Activated naive CD8-positive, alpha-beta T cell treated with anti-CD3 and anti-CD28 coated beads for 36 hours (primary cell): ENCODE measurements at places on chromosomes 12 and 14. TPM values are rescaled to one million over a fixed set of nuclear protein-coding genes. Genes with fewer than 3 reads are reported as not detected.

DNA sequence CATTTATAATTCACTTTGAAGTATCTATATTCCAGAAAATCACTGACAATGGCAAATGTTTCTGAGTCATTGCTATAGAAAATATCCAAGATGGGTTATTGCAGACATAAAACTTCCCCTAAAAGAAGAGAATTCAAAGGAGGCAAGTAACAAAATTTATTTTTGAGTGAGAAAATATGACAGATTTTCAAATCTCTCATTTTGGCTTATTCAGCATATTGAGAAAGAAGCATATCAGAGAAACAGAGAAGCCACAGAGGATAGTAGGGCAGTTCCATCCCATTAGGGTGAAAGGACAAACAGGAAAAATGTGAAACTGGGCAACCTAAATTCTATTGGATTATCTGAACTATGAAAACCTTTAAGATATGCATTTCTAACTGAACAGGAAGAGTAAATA is 85.0 kb downstream of the SYT1 start:
- no peaks in the 10 kb centered on the region for H3K36me3 ChIP-seq
- DNase-seq, result no peak
- H3K27me3 ChIP-seq, result no peaks in the 10 kb centered on the region
- H3K4me1 ChIP-seq, result no peaks in the 10 kb centered on the region

- no peaks in the 10 kb centered on the region for H3K4me1 ChIP-seq
- DNase-seq, result no peak
- H3K4me3 ChIP-seq, result no peak overlapping the region
Observed at GRCh38 chr12:97097734-97098133, 190.7 kb downstream of the NEDD1 start.

DNA sequence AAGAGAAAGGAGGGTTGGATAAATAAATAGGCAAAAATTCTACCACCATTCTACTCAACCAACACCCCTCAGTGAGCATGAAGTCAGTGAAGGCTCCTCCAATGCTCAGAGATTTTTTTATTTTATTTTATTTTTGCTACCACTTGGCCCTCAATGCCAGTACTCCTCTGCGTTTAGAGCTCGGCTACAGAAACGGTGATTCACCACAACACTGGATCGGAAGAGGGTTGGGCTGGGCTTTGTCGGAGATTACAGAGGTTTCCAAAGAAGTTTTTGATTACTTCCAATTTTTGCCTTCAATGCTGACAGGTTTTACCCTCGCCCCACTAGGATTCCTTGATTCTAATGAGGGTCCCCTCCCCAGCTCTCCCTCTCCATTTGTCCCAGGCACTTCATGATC is 1027.2 kb upstream of the TMEM132C start:
- no peaks in the 10 kb centered on the region for H3K4me1 ChIP-seq
- DNase-seq, result no peak
- H3K27ac ChIP-seq, result no peak overlapping the region
- no peaks in the 10 kb centered on the region for H3K36me3 ChIP-seq

DNA sequence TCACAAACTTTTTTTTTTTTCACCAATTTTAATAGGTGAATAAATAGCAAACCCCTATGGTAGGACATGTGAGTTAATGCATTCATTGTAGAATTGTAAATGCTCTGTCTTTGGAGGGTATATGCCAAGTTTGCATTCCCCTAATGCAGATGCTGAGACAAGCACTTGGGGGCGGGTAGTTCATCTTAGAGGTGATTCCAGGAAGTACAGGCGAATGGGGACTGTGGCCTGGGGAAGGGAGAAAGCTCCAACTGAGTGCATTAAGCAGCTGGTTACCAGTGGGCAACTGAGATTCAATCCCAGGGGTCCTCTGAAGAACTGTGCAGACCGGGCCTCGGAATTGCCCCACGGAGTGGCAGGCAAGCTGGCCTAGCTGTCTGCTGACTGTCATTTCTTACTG is 107.6 kb downstream of the ZNF664 start:
- H3K27me3 ChIP-seq, result no peaks in the 10 kb centered on the region
- H3K36me3 ChIP-seq, result no peaks in the 10 kb centered on the region
- H3K27ac ChIP-seq, result no peak overlapping the region
- no peak for DNase-seq
- H3K4me1 ChIP-seq, result no peaks in the 10 kb centered on the region

DNA sequence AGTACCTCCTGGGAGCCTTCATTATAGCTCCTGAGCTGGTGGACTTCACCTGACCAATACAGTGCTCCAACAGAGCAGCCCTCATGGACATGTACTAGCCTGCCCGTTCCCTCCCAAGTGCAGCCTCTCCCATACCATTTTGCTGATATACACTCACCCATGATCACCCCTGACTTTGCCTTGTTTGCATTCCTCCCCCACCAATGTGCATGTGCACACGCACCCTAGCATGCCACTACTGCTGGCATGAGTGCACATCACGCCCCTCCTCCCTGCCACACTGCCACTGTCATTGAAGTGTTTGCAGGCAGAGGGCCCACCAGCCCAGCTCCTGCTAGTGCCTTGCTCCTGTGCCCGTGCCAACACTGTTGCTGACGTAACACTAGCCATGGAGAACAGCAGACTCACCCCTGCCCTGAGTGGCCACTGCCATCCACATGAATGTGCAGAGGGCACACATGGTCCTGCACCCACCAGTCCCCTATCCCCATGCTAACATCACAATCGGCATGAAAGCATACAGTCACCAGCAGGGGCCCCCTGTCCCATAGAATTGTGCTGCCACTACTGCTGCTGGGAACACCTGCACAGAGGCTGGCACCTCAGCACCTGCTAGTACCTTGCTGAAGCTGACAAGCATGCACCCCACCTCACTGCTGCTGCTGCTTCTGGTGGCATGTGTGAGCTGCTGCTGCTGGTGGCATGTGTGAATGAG is 110.3 kb downstream of the SINHCAF start:
- no peak for DNase-seq
- no peak overlapping the region for H3K27ac ChIP-seq
- H3K36me3 ChIP-seq, result no peaks in the 10 kb centered on the region
- no peaks in the 10 kb centered on the region for H3K4me1 ChIP-seq

- peaks cover 4% of the 10 kb centered on the region for H3K36me3 ChIP-seq
- DNase-seq, result no peak
- no peaks in the 10 kb centered on the region for H3K27me3 ChIP-seq
- H3K4me3 ChIP-seq, result no peak overlapping the region
- no peak overlapping the region for H3K27ac ChIP-seq
Observed at GRCh38 chr12:68375756-68376695, 43.9 kb upstream of the MDM1 start.

DNA sequence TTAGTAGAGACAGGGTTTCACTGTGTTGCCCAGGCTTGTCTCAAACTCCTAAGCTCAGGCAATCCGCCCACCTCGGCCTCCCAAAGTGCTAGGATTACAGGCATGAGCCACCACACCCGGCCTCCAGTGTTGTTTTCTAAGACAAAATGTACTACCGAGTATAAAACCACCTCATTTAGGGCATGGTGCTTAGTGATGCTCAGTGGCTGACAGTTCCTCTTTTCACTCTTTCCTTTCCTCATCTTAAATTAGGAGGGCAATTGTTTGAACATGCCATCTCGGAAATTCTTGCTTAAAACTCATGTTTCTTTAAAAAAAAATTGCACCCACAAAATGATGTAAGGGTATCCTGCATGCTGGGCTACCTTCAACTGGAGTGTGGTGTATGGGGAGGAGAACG is 89.0 kb downstream of the RFX4 start:
- H3K4me3 ChIP-seq, result no peak overlapping the region
- no peak overlapping the region for H3K27ac ChIP-seq
- no peaks in the 10 kb centered on the region for H3K36me3 ChIP-seq
- DNase-seq, result no peak
- peaks cover 45% of the 10 kb centered on the region for H3K27me3 ChIP-seq

DNA sequence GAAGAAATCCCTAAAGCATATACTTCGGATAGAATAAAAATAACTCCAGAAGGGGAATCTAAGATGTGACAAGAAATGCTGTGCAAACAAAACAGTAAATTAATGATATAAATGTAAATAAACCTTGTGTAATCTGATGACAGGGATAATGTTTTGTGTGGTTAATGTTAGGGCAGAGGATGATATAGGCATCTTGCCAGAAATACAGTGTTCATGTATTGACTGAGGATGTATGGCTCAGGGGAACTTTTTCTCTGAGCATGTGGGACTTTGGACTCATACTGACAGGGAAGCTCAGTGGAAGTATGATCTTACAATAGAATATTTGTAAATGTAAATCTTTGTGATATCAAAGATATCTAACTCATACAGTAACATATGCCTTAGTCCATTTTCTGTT is 420.2 kb downstream of the TMTC2 start:
- H3K36me3 ChIP-seq, result no peaks in the 10 kb centered on the region
- no peak for DNase-seq
- H3K27me3 ChIP-seq, result no peaks in the 10 kb centered on the region
- H3K27ac ChIP-seq, result no peak overlapping the region
- no peaks in the 10 kb centered on the region for H3K4me1 ChIP-seq
- no peak overlapping the region for H3K4me3 ChIP-seq

DNA sequence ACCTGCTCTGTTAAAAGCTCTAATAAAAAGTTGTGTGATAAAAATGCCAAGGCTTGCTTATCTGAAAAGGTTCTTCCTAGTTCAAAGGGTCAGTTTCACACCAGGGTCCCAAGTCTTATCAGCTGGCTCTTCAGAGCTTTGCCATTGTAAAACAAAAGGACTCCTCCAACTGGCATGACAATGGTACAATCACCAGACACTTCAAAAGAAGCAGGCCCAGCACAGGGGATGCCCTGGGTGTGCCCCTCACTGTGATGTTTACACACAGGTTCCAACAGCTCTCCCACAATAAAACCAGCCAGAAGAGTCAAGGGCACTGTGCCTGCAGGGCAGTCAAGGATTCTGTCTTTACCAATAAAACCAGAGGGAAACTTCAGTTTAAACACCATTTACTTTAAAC is 78.7 kb downstream of the PRICKLE1 start:
- H3K36me3 ChIP-seq, result no peaks in the 10 kb centered on the region
- H3K4me1 ChIP-seq, result no peaks in the 10 kb centered on the region
- no peak overlapping the region for H3K27ac ChIP-seq

DNA sequence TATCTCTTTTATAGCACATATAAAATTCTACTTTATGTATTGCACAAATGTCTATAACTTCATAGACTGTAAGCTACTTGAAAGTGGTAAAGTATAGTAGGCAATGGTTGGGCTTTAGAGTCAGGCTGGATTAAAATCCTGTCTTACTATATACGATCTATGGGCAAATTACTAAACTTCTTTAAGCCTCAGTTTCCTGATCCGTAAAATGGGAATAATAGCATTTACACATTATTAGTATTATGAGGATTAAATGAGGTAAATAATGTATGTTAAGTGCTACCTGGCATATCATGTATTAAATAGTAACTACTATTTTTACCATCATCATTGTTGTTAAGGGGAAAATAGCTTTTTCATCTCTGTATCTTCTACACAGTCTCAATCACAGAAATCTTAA is 14.4 kb downstream of the POLE2 start:
- H3K27me3 ChIP-seq, result no peaks in the 10 kb centered on the region
- no peak for DNase-seq
- H3K36me3 ChIP-seq, result peaks cover 54% of the 10 kb centered on the region
- no peak overlapping the region for H3K4me3 ChIP-seq

- peaks cover 10% of the 10 kb centered on the region for H3K4me1 ChIP-seq
- no peak for DNase-seq
- peaks cover 7% of the 10 kb centered on the region for H3K36me3 ChIP-seq
- no peaks in the 10 kb centered on the region for H3K27me3 ChIP-seq
Observed at GRCh38 chr12:1047898-1048660, 57.1 kb downstream of the ERC1 start.

GRCh38 chr14:71143381-71144290 is 236.4 kb downstream of the PCNX1 start:
- H3K36me3 ChIP-seq, result peaks cover 4% of the 10 kb centered on the region
- peaks cover 24% of the 10 kb centered on the region for H3K4me1 ChIP-seq
- H3K27me3 ChIP-seq, result no peaks in the 10 kb centered on the region
- H3K4me3 ChIP-seq, result peak overlapping the region; percentile 16
- DNase-seq, result peak; percentile 61

DNA sequence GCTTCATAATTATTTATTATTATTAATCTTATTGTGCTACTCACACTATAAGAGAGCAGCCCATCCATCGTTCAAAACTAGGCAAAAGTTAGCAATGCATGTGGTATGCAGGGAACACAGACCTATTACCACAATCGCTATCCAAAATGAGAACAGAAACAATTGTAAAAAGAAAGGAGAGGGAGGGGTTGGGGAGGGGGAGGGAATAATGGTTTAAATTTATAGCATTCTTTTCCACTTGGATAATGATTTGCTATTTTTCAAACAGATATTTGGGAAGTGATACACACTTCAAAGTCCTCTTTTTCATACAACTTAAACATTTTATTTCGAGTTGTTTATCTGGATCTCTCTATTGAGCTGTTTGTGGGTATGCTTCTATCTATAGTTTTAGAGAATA is 248.6 kb upstream of the SOX5 start:
- DNase-seq, result no peak
- no peaks in the 10 kb centered on the region for H3K27me3 ChIP-seq
- H3K27ac ChIP-seq, result no peak overlapping the region
- H3K36me3 ChIP-seq, result no peaks in the 10 kb centered on the region

Gene HOXC12
- total RNA-seq, result not detected

Gene RASSF9
- total RNA-seq, result not detected

Gene TROAP
- total RNA-seq, result 59.7 TPM

Gene ADAMTS20
- not detected for total RNA-seq

Gene NTF3
- not detected for total RNA-seq

Gene ACOT4
- total RNA-seq, result 2.4 TPM

Gene ASCL1
- not detected for total RNA-seq

Gene KCNH3
- total RNA-seq, result 10.9 TPM

Gene CLEC4D
- not detected for total RNA-seq

Gene ASIC1
- total RNA-seq, result 10.8 TPM
